ENCODE measurements at places on chromosomes 6 and 20. TPM values are rescaled to one million over a fixed set of nuclear protein-coding genes. Genes with fewer than 3 reads are reported as not detected.

Gene PSORS1C2
- total RNA-seq = not detected

Gene SLC52A3
- 0.59 TPM for total RNA-seq

Gene TSBP1
- total RNA-seq = not detected

Gene GATA5
- not detected for total RNA-seq

Gene LINC00237
- not detected for total RNA-seq

Gene ZNF311
- 0.27 TPM for total RNA-seq

Gene DYNLT1
- total RNA-seq = 251 TPM

Gene FOXC1
- 10.5 TPM for total RNA-seq

Gene TBXT
- not detected for total RNA-seq

Gene SSTR4
- total RNA-seq = not detected

Gene PMEPA1
- 0.73 TPM for total RNA-seq

Gene JAG1
- total RNA-seq = 96.5 TPM

Gene TFAP2D
- total RNA-seq = not detected

Gene RIMS4
- total RNA-seq = not detected

Gene FOXQ1
- total RNA-seq = not detected

Gene PAK1IP1
- total RNA-seq = 35.0 TPM

Gene EPB41L1
- 8.2 TPM for total RNA-seq

Gene ENPP3
- total RNA-seq = not detected

Gene ABCF1
- total RNA-seq = 53.4 TPM

Gene EDN1
- 224 TPM for total RNA-seq

Gene NRN1
- total RNA-seq = 42.9 TPM

Gene PCED1A
- 11.4 TPM for total RNA-seq

Gene DNMT3B
- total RNA-seq = 4.7 TPM

Gene CUL7
- total RNA-seq = 10.2 TPM

Gene PAX1
- not detected for total RNA-seq

Gene NDUFAF4
- 27.4 TPM for total RNA-seq

Gene SLC29A1
- total RNA-seq = 128 TPM

Gene AVP
- not detected for total RNA-seq

Gene TRIM15
- not detected for total RNA-seq

Gene KCNK16
- not detected for total RNA-seq

Gene TRIM10
- total RNA-seq = not detected

Gene APCDD1L
- not detected for total RNA-seq

Gene TXNDC5
- total RNA-seq = 577 TPM

Gene SLC17A2
- total RNA-seq = not detected

Gene OOEP
- not detected for total RNA-seq

Gene STX11
- 26.5 TPM for total RNA-seq
